ENCODE measurements at places on chromosomes 3 and 15.

GRCh38 chr3:30012941-30013543, 593.4 kb upstream of the TGFBR2 start:
- peak; percentile 75 for DNase-seq

DNA sequence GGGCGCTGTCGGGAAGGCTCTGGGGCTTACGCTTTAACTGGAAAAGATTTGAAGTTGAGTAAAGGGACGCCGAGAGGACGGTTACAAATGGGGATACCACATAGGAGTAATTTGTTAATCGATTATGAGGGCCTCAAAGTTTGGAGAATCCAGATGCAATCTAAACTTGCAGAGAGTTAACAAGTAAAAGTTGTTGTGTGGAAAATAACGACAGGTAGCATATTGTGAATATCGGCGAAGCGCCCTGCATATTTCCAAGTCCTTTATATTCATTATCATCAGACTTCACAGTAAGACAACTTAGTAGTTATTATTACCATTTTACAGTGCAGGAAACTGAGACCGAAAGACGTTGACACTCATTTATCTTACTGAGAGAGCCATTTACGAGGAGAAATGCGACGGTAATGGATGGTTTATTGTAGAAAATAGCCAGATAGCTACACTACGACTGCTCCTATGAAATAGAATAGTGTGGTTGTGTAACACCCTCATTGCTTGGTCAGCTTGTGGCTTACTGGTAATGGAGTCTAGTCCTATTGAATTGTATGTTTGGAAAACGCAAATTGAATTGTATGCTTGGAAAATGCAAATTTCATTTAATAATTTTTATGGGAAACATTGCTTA, 700 bp downstream of the MKRN2 start:
- no peak for DNase-seq

DNA sequence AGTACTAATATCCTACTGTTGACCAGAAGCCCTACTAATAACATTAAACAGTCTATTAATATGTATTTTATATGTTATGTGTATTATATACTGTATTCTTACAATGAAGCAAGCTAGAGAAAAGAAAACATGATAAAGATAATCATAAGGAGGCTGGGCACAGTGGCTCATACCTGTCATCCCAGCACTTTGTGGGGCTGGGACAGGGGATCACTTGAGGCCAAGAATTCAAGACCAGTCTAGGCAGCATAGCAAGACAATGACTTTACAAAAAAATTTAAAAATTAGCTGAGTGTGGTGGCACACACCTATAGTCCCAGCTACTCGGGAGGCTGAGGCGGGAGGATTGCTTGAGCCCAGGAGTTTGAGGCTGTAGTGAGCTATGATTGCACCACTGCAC, 8.9 kb upstream of the HERC1 start:
- no peak for DNase-seq

DNA sequence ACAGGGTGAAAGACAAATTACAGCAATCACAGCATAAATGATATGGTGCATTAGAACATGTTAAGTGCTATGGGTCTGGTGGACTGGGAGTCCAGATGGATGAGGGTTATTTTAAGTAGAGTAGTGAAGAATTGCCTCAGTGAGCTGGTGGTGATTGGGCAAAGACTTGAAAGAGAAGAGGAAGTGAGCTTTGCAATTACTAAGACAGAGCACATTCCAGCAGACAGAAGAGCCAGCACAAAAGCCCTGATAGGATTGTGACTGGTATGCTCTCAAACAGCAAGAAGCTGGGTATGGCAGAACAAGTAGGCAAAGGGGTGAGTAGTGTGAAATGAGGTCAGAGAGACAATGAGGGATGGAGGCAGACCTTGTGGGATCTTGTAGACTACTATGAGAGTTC, 2.1 kb upstream of the ACKR4 start:
- DNase-seq, result no peak

DNA sequence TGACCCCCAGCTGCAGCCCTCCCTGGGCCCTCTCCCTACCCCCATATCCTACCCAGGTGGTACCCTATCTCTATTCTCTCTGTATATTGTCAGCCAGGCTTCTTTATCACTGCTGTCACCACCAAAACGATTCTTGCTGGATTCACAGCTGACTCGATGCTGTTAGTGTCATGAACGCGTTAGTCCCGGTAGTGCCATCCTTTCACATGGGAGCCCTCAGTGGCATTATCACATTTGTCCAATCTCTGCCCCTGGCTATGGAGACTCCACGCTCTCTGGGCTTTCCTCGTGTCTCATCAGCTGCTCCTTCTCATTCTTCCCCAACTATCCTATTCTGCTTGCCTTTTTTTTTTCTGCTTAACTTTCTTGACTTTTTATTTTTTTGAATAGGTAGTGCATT, 7.0 kb downstream of the SCAMP5 start:
- no peak for DNase-seq

- DNase-seq, result no peak
These were observed 75.0 kb downstream of the MAGEF1 start for GRCh38 chr3:184636741-184637316.

GRCh38 chr3:55330355-55330754, 156.8 kb downstream of the WNT5A start:
- no peak for DNase-seq

- DNase-seq, result no peak
These were observed 150.5 kb upstream of the NPHP3 start for GRCh38 chr3:132872711-132873110.

- no peak for DNase-seq
These were observed 157.2 kb upstream of the TMEM108 start for GRCh38 chr3:132880986-132881385.

- peak; percentile 55 for DNase-seq
These were observed 679 bp upstream of the MYD88 start for GRCh38 chr3:38137615-38138348.

- DNase-seq, result no peak
These were observed 37.3 kb upstream of the PDE8A start for GRCh38 chr15:84944311-84944710.

DNA sequence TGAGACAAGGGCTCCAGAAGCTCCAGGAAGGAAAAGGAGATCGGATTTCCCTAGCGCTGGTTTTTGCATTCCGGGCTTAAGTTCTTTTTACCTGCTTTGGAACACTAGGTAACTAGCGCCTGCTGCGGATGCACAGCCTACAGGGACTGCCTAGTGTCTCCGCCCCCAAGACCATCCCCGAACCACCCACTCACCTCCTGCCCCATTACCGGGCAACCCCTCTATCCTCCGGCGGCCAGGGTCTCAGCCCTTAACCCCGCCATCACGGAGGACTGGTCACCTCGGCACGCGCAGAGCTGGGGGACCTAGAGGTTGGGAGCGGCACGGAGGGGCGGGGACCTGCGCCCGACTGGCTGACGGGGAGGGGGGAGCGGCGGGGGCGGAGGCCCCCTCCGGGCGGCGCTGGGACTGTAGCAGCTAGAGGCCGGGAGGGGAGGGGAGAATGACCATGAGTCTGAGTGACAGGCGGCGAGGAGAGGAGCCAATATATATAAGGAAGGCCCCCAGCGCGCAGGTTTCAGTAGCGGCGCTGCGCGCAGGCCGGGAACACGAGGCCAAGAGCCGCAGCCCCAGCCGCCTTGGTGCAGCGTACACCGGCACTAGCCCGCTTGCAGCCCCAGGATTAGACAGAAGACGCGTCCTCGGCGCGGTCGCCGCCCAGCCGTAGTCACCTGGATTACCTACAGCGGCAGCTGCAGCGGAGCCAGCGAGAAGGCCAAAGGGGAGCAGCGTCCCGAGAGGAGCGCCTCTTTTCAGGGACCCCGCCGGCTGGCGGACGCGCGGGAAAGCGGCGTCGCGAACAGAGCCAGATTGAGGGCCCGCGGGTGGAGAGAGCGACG, at the start of gene DLL4:
DLL4 (plus strand) TSS at position 520 of the 839 bp plus-strand sequence. CDS start 329 bp downstream, outside the sequence.
- DNase-seq, result peak; percentile 86

- DNase-seq, result no peak
These were observed 81.1 kb upstream of the VGLL4 start for GRCh38 chr3:11724615-11725339.

DNA sequence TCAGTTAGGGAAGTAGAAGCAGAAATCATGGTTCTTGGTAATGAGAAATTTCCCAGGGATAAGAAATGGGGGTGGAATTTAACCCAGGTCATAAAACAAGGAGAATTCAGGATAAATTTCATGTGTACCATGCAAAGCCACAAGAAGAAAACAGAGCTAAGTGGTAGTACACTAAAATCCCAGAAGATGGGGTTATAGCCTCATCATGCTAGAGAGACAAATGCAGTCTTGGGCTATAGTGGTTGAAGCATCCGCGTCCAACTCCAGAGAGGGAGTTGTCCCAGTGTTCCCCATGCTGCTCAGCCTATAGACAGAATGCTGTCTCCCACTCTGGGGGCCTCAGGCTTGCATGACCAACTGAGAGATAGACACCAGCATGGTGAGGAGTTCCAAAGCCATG, 36.2 kb upstream of the CLRN1 start:
- DNase-seq, result no peak

- DNase-seq, result no peak
These were observed 14.8 kb upstream of the RAD51 start for GRCh38 chr15:40680151-40680550.

DNA sequence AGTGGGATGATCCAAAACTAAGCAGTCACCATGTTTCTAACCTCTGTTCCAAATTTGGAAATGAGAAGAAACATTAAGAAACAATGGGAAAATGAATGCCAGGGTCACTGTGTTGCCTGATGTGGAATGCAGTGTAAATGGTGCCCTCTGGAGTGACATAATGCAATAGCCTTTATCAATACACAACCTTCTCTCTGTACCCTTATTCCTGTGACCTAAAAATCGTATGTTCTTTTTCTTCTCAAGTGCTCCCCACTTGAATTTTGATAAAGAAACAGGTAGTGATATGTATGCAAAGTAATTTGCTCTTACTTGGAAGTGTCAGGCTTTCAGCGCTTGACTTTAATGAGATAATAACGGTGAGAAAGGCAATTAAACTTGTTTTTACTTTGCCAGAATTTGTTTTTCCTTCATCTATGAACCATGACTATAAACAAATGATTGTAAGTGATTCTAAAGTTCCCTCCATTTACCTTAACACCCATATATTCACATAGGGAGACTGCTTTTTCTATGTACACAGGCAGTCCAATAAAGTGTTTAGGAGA, 145.8 kb upstream of the THRB start:
- DNase-seq, result peak; percentile 64

- peak; percentile 24 for DNase-seq
These were observed 21.1 kb upstream of the ST6GAL1 start for GRCh38 chr3:186909078-186909853.

DNA sequence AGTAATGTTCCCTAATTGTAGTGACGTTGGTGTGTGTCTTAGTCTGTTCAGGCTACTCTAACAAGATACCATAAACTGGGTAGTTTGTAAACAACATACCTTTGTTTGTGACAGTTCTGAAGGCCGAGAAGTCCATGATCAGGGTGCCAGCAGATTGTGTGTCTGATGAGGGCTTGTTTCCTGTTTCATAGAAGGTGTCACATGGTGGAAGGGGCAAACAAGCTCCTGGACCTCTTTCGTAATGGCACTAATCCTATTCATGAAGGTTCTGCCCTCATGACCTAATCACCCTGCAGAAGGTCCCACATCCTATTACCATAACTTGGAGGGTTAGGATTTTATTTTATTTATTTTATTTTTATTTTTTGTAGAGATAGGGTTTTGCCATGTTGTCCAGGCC, 11.1 kb downstream of the ATXN7 start:
- no peak for DNase-seq

DNA sequence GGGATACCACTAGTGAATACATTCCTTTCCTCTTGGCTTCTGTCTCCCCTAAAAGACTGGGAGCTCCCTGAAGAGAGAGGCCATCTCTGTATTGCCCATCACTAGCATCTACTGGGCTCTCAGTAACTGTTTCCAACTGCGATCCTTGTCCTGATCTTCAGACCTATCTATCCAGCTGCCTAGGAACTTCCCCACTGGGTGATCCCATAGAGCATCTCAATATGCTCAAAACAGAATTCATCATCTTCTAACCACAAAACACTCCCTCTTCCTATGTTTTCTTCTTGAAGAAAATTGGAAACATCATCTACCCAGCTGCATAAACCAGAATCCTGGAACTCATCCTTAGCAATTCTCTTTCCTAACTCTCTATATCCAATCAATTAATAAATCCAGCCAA, 54.6 kb downstream of the PLD1 start:
- no peak for DNase-seq

DNA sequence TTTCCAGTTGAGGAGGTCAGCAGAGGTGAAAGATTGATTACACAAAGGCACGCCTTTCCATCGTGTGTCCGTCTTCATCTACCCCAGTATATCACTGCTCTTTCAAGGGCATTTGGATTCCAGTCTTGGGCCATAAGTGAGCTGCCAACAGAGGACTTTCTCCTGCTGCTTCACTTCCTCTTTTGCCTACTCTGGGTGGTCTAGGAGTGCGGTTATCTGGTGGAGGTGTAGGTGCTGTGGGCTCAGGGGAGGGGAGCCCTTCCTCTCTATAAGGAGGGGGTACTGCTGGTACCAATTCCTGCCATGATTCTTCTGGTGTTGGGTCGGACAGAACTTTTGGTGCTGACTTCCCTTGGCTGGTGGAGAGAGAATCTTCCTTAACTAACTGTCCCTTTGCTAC, 83.1 kb upstream of the VEPH1 start:
- no peak for DNase-seq

DNA sequence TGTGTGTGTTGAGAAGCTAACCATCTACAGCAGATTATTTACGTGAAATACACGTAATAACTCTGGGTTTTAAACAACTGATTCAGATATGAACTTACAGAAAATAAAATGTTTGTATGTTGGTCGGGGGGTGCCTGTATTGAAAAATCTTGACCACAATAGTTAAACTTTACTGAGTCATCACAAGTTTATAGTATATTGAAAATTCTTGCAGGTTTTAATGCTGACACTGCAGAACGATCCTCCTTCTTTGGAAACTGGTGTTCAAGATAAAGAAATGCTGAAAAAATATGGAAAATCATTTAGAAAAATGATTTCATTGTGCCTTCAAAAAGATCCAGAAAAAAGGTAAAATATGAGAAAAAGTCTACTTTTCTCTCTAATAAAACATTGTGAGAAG, 41.3 kb upstream of the SLC22A13 start:
- no peak for DNase-seq

DNA sequence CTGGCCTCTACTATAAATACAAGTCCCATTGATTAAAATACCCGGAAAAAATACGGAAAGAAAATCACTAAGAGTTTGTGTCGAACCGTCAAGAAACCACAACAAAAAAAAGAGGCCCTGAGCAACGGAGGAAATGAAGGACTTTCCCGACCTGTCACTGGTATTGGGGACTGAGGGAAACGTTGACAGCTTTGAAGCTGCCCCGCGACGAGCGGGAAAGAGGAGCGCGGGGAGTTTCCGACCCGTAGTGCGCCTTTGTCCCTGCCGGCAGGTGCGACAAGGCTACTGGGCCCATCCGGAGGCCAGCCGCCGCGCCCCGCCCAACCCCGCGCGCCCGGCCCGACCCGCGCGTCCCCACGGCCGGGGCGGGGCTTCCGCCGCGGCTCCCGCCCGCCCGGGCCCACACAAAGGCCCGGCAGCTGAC, 416 bp downstream of the PBRM1 start:
- peak; percentile 87 for DNase-seq

GRCh38 chr15:38814891-38815290, 250.3 kb upstream of the RASGRP1 start:
- no peak for DNase-seq
